ENCODE measurements at places on chromosomes 3 and 15. TPM values are rescaled to one million over a fixed set of nuclear protein-coding genes. Genes with fewer than 3 reads are reported as not detected.

DNA sequence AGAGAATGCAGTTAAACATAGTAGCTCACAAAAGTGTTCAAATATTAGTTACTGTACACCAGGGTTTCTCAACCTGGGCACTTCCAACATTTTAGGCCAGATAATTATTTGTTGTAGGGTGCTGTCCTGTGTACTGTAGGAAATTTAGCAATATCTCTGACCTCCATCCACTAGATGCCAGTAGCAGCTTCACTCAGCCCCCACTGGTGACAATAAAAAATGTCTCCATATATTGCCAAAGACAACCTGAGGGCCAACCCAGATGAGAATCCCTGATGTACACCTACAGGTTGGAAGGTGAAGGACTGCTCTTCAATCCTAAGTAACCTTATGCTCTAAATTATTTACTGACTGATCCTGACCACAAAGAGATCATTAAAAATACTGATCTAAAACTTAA is 32.5 kb downstream of the DCUN1D1 start:
- DNase-seq: no peak

Gene THAP10
- total RNA-seq: 8.9 TPM

Gene EMC7
- total RNA-seq: 29.2 TPM

- no peak for DNase-seq
Measured at GRCh38 chr15:93321881-93322282, 232.9 kb upstream of the RGMA start.

Gene DOCK3
- total RNA-seq: 0.46 TPM

DNA sequence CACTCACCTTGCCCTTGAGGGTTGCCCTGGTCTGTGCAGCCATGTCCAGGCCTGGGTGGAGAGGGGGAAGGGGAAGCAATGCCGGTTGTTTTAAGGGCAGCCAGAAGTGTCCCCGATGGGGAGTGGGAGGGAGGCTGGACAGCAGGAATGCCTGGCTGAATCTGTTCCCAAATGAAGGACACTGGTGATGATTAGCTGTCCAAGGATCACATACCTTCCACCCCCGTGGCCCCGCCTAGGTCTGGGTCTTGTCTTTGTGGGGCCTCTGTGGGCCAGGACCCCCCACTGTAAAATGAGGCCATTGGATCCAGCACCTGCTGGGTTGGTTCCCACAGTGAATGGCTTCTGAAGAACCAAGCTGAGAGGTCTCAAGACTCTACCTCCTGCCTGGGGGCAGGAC is 71.4 kb downstream of the FBLN2 start:
- DNase-seq: no peak

DNA sequence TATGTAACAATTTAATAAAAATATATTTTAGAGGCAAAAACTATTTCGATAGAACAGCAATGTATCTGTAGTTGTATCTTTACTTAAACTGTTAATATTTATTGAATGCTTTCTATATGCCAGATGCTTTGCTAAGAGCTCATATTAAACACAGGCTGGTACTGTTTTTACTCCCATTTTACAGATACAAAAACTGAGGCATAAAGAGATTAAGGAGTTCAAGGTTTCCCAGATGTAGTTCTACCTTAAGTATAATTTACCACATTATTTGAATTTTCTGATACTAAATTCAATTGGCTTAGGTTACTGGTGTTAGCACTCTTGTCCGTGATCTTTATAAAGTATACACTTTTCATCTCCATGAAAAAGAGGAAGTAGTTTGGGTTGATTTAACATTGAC is 149.8 kb downstream of the ROBO2 start:
- DNase-seq: no peak

DNA sequence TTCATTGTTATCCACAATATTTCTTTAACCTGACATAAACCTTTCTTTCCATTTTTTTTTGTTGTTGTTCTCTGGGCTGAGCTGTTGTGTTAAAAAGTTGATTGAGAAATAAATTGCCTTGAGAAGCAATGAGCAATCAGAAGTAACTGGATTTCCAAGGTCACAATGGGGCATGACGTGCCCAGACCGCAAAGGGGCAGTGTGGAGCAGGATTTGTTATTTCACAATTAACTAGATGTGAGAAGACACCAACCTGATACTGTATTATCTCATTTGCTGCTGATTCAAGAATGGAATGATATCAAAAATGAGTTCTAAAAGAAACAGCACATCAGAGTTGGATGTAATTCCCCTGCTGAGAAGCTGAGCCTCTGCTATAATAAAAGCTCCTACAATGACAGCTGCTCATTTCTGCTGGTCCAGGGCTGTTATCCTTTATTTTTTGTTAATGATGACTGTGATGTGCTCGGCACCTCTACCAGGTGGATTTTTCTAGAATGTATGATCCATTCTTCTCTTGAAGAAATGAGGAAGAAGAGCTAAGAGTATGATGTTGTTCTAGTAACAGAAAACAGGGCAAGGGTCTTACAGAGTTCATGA is 28.1 kb downstream of the CPNE4 start:
- DNase-seq: peak; percentile 59

DNA sequence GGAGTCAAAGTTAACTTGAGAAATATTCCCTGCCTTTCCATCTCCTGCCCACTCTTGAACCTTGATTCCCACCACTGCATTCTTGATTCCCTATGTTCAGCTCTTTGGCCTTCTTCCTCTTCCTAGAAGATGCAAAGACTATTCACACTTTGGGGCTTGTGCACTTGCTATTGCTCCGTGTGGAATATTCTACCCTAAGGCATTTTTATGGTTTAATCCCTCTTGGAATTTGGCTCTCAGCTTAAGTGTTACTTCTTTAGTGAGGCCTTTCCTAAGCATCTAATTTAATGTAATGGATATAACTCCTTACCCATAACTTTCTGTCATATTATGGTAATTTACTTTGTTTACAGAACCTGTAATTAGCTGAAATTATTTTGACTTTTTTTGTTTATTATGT is 318.9 kb upstream of the COL8A1 start:
- DNase-seq: no peak

GRCh38 chr3:114764056-114764492 is 383.0 kb downstream of the ZBTB20 start:
- DNase-seq: peak; percentile 35

DNA sequence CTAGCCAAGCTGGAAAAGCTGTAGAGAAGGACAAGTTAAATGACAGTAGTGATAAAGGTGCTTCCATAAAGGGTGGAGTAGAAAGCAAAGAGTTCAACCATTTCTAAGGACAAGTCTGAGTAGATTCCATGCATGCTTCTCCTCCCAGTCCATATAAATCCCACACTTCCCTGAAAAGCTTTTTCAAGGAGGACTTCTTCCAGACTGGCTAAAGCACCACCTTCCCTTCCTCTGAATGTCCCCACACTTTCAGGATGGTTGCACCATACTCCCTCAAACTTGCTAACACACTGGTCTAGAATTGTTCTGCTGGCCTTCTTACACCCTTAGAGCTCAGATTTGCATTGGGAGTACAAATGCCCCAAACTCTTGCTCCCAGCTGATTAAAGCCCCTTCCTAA is 40.9 kb downstream of the FBN1 start:
- DNase-seq: no peak

- DNase-seq: no peak
Measured at GRCh38 chr3:138263104-138263503, 66.5 kb downstream of the NME9 start.

- no peak for DNase-seq
Measured at GRCh38 chr3:10549617-10550230, 44.3 kb upstream of the ATP2B2 start.

- DNase-seq: no peak
Measured at GRCh38 chr3:124451630-124452317, 278.5 kb upstream of the UMPS start.

DNA sequence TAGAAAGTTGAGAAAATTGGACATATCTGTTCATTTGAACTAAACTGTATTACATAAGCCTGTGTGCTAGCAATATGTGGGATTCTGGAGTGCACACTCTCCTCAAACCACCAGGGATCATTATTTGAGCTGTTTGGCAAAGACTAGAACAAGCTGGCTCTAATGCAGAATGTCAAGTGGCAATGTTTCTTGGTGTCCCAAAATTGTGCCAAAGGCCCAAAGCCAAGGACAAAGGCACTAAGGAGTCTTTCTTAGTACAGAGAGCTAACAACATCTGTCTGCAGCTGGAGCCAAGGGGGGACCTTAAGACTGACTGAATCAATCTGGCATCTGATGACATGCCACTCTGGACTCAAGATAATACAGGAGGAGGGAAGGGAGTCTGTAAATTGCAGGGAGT is 76.7 kb upstream of the STRIT1 start:
- DNase-seq: no peak

GRCh38 chr3:169954142-169954756 is 12.4 kb upstream of the SEC62 start:
- no peak for DNase-seq

Gene BNC1
- 13.8 TPM for total RNA-seq
